Thoracic aorta (tissue), 2 donors: ENCODE measurements at places on chromosomes 2 and 18.
A peak's percentile ranks its signal among the peaks of the same experiment; 100 is the strongest.

DNA sequence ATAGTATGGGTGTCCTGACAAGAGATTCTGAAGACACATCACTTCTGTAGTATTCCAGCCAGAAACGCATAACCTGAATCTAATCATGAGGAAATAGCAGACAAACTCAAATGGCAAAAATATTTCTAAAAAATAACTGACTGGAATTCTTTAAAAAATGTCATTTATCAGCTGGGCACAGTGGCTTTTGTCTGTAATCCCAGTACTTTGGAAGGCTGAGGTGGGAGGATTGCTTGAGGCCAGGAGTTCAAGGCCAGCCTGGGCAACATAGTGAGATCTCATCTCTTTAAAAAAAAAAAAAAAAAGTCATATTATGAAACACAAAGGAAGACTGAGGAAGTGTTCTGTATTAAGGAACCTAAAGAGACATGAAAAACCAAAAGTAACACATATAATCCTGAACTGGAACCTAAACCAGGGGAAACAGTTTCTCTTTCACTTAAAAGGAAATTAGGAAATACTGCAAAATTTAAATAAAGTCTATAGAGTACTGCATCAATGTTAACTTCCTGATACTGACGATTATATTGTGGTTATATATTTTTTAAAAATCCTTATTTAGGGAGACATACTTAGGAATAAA is 29.9 kb downstream of the SESTD1 start:
- H3K27ac ChIP-seq, result no peak overlapping the region
- no peaks in the 10 kb centered on the region for H3K27me3 ChIP-seq
- H3K4me3 ChIP-seq, result no peak overlapping the region
- H3K36me3 ChIP-seq, result peaks cover 3% of the 10 kb centered on the region
- H3K4me1 ChIP-seq, result peaks cover 46% of the 10 kb centered on the region

- no peaks in the 10 kb centered on the region for H3K36me3 ChIP-seq
- no peak for DNase-seq
- no peak overlapping the region for H3K27ac ChIP-seq
Measured at GRCh38 chr2:52879561-52879960, 888.0 kb upstream of the CHAC2 start.

GRCh38 chr18:79877163-79878091 is 74.0 kb downstream of the SLC66A2 start:
- no peaks in the 10 kb centered on the region for H3K27me3 ChIP-seq
- no peaks in the 10 kb centered on the region for H3K4me1 ChIP-seq
- no peak overlapping the region for H3K27ac ChIP-seq
- no peak overlapping the region for H3K4me3 ChIP-seq
- no peak for DNase-seq

DNA sequence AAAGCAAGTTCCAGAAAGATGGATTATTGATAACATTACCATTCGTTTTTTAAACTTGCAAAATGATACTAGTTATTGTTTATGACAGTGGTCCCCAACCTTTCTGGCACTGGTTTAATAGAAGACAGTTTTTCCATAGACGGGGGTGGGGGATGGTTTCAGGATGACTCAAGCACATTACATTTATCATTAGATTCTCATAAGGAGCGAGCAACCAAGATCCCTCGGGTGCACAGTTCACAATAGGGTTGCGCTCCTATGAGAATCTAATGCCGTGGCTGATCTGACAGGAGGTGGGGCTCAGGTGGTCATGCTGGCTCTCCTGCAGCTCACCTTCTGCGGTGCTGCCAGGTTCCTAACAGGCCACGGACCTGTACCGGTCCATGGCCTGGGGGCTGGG is 86.2 kb downstream of the BCL2 start:
- no peak for DNase-seq
- peaks cover 37% of the 10 kb centered on the region for H3K4me1 ChIP-seq
- no peak overlapping the region for H3K4me3 ChIP-seq
- no peaks in the 10 kb centered on the region for H3K27me3 ChIP-seq

DNA sequence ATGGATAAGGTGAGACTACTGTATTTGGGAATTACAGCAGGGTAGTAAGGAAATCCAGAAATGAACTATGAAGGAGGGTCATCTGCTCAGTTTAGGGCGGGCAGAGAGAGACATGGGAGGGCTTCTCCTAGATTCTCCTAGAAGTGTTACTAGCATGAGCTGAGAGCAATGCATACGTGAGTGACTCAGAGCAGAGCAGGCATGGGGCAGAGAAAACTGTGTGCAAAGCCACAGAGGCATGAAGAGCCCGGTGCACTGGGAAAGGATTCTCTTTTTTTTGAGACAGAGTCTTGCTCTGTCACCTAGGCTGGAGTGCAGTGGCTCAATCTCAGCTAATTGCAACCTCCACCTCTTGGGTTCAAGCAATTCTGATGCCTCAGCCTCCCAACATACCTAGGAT is 116.2 kb downstream of the SOCS6 start:
- H3K4me3 ChIP-seq, result no peak overlapping the region
- H3K27ac ChIP-seq, result no peak overlapping the region
- H3K27me3 ChIP-seq, result no peaks in the 10 kb centered on the region
- H3K4me1 ChIP-seq, result no peaks in the 10 kb centered on the region
- DNase-seq, result no peak
- no peaks in the 10 kb centered on the region for H3K36me3 ChIP-seq

- DNase-seq, result no peak
- no peaks in the 10 kb centered on the region for H3K36me3 ChIP-seq
- no peaks in the 10 kb centered on the region for H3K4me1 ChIP-seq
- no peak overlapping the region for H3K27ac ChIP-seq
Measured at GRCh38 chr2:118320658-118321057, 232.4 kb downstream of the INSIG2 start.

GRCh38 chr2:208982831-208983230 is 441.0 kb upstream of the MAP2 start:
- H3K27me3 ChIP-seq, result no peaks in the 10 kb centered on the region
- no peak overlapping the region for H3K27ac ChIP-seq
- H3K4me3 ChIP-seq, result no peak overlapping the region
- DNase-seq, result no peak
- no peaks in the 10 kb centered on the region for H3K4me1 ChIP-seq

DNA sequence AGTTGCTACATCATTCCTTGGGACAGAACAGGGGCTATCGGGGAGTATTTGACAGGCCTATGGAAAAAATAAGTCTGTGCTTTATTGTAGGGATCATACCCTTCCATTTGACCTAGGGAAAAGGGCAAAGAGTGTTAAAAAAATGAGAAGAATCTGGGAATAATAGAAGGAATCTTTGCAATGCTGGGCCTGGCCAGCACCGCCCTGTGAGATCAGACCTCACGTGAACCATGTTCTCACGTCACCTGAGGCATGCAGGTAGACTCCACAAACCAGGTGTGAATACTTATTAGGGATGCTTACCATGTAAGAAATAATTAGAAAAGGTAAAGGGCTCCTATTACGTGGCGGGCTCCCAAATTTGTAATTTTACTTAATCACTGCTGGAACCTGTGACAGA is 177.5 kb upstream of the GATA6 start:
- no peaks in the 10 kb centered on the region for H3K4me1 ChIP-seq
- no peak overlapping the region for H3K27ac ChIP-seq
- no peaks in the 10 kb centered on the region for H3K27me3 ChIP-seq
- H3K36me3 ChIP-seq, result no peaks in the 10 kb centered on the region
- DNase-seq, result no peak

GRCh38 chr2:129728035-129728972 is 251.2 kb upstream of the RAB6C start:
- H3K27me3 ChIP-seq, result no peaks in the 10 kb centered on the region
- no peaks in the 10 kb centered on the region for H3K36me3 ChIP-seq
- H3K4me3 ChIP-seq, result no peak overlapping the region
- no peaks in the 10 kb centered on the region for H3K4me1 ChIP-seq
- H3K27ac ChIP-seq, result no peak overlapping the region

GRCh38 chr2:217366266-217366895 is 506.5 kb upstream of the TNP1 start:
- DNase-seq, result no peak
- H3K4me1 ChIP-seq, result peaks cover 31% of the 10 kb centered on the region
- H3K27ac ChIP-seq, result no peak overlapping the region
- no peaks in the 10 kb centered on the region for H3K36me3 ChIP-seq

- H3K27me3 ChIP-seq, result no peaks in the 10 kb centered on the region
- no peak for DNase-seq
- H3K36me3 ChIP-seq, result peaks cover 3% of the 10 kb centered on the region
- peak overlapping the region; percentile 15 for H3K4me3 ChIP-seq
Measured at GRCh38 chr2:162261032-162261945, 18.0 kb upstream of the FAP start.
